ENCODE measurements at places on chromosomes 4 and X. TPM values are rescaled to one million over a fixed set of nuclear protein-coding genes. Genes with fewer than 3 reads are reported as not detected.

Gene KIF4A
- total RNA-seq = 7.6 TPM

Gene SOD3
- total RNA-seq = 1.6 TPM

Gene IL1RAPL2
- 0.51 TPM for total RNA-seq

Gene TMSB4X
- 3,201 TPM for total RNA-seq

Gene CNGA1
- not detected for total RNA-seq

Gene CT45A1
- not detected for total RNA-seq

GRCh38 chr4:64899563-64899962 is 490.3 kb upstream of the TECRL start:
- H3K36me3 ChIP-seq = no peaks in the 10 kb centered on the region
- no peaks in the 10 kb centered on the region for H3K27me3 ChIP-seq
- no peak overlapping the region for H3K4me3 ChIP-seq
- no peak for DNase-seq

DNA sequence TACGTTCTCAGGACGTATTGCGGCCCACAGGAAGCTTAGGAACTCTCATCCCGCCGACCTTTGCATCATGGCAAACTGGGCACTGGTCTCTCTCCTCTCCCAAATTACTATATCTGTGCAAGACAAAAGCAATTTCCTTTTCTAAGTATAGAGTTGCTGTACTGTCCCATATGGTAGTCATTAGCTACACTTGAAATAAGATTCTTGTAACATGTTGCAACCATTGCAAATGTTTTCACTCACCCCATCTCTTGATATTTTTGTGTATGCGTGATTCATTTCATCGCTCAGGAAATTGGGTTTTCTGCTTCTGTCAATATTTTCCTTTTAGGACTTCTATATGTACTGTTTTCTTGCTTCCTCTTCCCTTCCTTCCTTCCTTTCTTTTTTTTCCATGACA is 15.7 kb downstream of the ARMCX6 start:
- peaks cover 14% of the 10 kb centered on the region for H3K4me1 ChIP-seq
- peak overlapping the region; percentile 52 for H3K27ac ChIP-seq
- no peak overlapping the region for H3K4me3 ChIP-seq
- no peak for DNase-seq
- no peaks in the 10 kb centered on the region for H3K36me3 ChIP-seq

DNA sequence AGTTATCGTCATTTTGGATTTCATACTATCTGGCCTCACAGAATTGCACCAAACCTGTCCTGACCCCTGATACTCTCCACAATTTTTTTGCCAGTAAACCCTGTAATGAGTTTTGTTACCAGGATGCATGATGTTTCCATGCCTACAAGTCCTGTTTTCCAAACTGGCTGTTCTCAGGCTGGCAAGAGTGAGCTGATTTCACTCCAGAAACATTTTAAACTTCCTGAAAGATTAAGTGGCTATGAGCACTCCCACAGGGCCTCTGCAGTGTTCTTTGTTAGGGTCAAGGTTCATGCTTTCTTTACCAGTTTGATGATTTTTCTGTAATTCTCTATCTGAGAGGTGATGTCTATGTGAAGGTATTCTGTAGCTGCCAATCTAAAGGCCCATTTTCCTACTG is 31.7 kb upstream of the PDLIM3 start:
- H3K4me1 ChIP-seq = no peaks in the 10 kb centered on the region
- no peak for DNase-seq
- H3K27ac ChIP-seq = peak overlapping the region; percentile 9
- peaks cover 3% of the 10 kb centered on the region for H3K36me3 ChIP-seq

GRCh38 chr4:145734031-145734430 is 54.1 kb downstream of the C4orf51 start:
- H3K27me3 ChIP-seq = peaks cover 9% of the 10 kb centered on the region
- peaks cover 26% of the 10 kb centered on the region for H3K4me1 ChIP-seq
- no peaks in the 10 kb centered on the region for H3K36me3 ChIP-seq
- peak overlapping the region; percentile 93 for H3K27ac ChIP-seq
- peak overlapping the region; percentile 81 for H3K4me3 ChIP-seq

DNA sequence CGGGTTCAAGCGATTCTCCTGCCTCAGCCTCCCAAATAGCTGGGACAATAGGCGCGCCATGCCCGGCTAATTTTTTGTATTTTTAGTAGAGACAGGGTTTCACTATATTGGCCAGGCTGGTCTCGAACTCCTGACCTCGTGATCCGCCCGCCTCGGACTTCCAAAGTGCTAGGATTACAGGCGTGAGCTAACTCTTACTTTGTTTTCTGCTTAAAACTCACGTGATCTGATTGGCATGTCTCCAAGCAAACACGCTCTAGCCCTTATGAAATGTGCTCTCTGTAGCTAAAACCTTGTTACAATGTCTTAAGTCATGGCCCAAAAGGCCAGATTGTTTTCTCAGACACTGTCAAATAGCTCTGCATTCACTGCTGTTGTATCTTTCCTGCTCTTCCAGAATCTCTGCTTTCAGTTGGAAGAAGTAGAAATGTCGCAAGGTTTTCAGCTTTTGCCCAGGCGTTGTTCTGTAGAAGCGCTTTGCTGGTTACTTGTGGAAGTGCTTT is 39.7 kb upstream of the OGT start:
- H3K4me1 ChIP-seq = peaks cover 11% of the 10 kb centered on the region
- H3K36me3 ChIP-seq = peaks cover 4% of the 10 kb centered on the region
- no peak overlapping the region for H3K27ac ChIP-seq
- peaks cover 2% of the 10 kb centered on the region for H3K27me3 ChIP-seq
- H3K4me3 ChIP-seq = no peak overlapping the region

DNA sequence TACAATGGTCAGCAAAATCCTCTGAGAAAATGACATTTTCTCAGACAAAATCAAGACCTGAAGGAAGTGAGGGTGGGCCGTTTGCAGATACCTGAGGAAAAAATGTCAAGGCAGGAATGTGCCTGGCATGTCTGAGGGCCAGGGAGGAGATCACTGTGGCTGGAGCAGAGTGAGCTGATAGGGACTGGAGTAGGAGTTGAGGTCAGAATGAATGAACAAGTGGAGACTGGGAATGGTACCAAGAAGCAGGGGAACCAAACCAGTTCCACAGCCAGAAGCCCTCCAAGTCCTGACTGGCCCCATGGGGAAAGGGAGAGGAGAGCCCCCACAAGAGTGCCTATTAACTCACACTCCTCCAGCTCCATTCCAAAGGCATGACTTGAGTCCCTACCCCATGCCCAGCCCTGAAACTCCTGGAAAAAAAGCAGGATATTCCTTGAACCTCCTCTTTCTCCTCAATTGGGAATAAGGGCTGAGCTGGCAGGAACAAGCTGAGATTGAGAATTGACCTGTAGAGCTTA is 41.5 kb downstream of the STEEP1 start:
- no peak overlapping the region for H3K27ac ChIP-seq
- H3K4me1 ChIP-seq = no peaks in the 10 kb centered on the region
- DNase-seq = no peak
- H3K36me3 ChIP-seq = no peaks in the 10 kb centered on the region

GRCh38 chr4:24321131-24321530 is 263.2 kb downstream of the DHX15 start:
- H3K27ac ChIP-seq = no peak overlapping the region
- no peak overlapping the region for H3K4me3 ChIP-seq

DNA sequence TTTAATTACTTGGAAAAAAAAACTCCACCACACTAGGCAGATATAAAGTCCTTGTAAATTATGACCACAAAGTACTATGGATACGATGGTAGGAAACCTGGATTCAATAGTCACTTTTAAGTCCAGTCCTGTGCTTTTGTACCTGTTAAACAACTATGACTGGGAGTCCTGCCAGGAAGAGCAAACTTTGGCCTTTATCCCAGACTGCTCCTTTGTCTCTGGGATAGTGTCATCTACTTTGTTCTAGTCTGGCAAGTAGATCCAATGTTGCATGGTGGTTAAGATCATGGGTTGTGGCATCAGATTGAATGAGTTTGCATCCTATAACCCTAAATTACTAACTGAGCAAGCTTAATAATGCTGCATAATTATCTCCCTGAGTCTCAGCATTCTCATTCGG is 175.3 kb upstream of the FGF13 start:
- no peak overlapping the region for H3K27ac ChIP-seq
- no peaks in the 10 kb centered on the region for H3K27me3 ChIP-seq
- no peak for DNase-seq
- no peak overlapping the region for H3K4me3 ChIP-seq
- H3K36me3 ChIP-seq = no peaks in the 10 kb centered on the region

DNA sequence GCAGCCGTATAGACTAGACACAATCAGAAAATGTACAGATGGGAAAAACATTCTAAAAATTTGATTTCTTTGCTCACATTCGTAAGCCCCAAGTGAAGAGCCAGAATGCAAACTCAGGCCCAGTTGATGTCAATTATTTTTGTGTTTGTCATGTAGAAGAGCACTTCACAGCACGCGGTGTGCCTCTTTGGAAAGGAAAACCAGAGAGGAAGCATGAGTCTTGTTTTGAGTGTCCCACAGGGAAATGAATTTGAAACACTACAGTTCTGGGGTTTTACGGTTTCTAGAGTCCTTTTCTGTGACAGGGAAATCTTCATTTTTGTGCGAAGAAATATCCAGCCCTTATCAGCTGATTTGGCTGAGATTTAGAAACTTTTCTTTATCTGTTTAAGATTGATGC is 554.6 kb upstream of the BOD1L1 start:
- H3K27me3 ChIP-seq = no peaks in the 10 kb centered on the region
- no peaks in the 10 kb centered on the region for H3K36me3 ChIP-seq
- no peak overlapping the region for H3K27ac ChIP-seq
- peaks cover 54% of the 10 kb centered on the region for H3K4me1 ChIP-seq
- no peak for DNase-seq

DNA sequence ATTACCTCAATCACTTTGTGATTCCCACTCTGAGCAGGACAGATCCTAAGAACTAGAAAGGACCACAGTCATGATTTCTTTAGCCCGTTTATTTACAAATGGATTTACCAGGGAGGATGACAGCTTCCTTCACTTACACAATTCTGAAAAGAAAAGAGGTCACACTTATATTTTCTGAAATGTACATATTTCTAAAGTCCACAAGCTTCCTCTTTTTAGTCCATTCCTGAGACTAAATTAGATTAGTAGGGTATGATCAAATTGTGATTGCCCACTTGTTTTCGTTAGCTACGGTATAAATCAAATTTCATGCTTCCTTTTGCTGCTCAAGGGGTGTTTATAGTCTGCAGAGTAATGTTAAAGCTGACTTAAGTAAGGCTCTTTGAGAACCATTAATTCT is 7.6 kb upstream of the AMELX start:
- DNase-seq = no peak
- no peak overlapping the region for H3K27ac ChIP-seq
- H3K36me3 ChIP-seq = no peaks in the 10 kb centered on the region
- no peaks in the 10 kb centered on the region for H3K27me3 ChIP-seq
- no peak overlapping the region for H3K4me3 ChIP-seq
